C1 segment of cervical spinal cord (tissue), 14 donors: ENCODE measurements at places on chromosomes 12 and 14.

DNA sequence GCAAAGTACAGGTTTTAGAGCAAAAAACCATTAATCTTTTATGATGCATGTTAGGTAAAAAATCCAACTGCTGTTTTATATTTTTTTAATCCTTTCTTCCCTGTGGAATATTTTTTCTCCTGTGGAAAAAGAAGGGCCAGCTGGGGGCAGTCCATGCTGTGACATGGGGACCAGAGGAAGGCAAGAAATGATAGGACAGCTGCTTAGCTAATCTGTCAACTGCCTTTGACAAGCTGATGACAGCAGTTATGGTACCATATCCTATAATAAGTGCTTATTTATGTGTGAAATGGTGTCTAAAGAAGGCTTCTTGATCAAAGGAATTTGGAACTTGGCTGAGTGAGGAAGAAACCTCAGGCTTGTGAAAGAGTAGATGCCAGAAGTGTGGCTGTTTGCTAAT, 452.4 kb upstream of the NOVA1 start:
- no peak for DNase-seq

DNA sequence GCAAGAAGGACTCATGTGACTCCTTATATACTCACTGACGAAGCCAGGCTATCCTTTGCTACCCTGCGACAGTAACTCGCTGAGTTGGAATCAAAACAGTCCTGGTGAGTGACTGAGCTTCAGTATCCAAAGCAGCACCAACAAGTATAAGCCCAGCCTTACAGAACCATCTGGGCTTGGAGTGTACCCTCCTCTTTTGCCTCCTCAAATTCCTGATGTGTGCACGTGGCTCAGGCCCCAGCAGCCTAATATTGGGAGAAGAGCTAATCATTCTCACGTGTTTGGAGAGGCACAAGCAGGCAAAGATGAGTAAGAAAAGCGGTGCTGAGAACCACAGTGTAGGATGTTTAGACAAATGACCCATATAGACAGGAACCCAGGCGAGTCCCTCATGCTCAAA, 34.4 kb downstream of the PPTC7 start:
- DNase-seq: no peak

DNA sequence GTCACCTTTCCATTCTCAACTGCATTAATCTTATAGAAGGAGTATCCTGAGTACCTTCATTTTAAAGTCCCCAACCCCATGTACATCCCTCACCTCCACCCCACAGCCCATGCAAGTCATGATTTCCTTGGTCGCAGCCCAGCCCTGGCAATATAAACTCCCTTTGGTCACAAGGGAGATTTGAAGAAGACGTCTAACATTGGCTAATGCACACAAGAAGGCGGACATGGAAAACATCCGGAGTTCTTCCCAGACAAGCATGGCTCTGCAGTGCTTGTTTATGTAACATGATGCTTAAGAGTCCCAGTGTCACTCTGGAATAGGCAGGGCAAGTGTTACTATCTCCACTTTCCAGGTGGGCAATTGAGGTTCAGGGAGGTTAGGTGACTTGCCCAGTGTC, 277.6 kb downstream of the DPF3 start:
- no peak for DNase-seq

DNA sequence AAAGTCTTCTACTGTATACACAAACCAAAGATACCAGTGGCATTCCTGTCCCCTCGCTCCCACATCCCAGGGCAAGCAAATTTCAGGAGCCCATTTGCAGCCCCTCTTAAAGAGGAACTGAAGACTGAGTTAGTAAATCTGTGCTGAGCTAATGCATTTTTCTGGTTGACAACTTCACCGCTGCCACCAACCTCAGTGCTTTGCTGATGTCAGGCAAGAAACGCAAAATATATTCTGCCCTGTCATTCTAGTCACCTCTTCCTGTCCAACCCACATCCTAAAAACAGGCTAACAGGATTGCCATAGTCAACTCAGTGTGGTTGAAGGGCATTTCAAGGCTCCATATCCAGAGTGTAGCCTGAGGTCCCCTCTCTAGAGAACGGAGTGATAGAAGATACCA, 59.4 kb upstream of the FICD start:
- DNase-seq: no peak

DNA sequence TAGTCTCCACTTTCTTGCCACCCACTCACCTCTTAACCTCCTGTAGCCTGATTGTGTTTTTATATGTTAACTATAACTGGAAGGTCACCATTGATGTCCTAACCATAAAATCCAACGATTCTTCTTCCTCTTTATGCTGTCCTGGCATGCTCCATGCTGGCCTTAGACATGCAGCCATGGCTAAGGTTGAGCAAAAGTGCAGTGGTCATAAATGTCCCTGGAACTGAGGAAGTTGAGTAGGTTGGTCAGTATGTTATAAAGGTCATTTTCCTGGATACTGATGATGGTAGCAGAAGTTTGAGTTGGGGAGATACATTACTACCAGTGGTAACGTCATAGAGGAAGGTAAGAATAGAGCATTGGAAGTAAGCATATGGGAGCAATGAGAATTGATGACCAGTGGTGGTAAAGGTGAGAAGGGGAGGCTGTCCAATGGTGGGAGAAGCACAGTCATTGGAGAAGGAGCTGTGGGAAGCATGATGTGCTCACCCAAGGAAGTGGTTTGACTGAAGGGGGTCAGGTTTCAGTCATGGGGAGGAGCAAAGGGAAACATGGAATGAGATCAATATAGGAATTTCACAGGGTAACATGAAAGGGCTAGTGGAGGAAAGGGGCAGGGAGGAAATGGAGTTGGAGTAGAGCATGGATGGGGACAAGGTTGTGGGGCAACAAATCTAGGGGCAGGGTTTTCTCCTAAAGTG, 240.8 kb downstream of the DACT1 start:
- no peak for DNase-seq

DNA sequence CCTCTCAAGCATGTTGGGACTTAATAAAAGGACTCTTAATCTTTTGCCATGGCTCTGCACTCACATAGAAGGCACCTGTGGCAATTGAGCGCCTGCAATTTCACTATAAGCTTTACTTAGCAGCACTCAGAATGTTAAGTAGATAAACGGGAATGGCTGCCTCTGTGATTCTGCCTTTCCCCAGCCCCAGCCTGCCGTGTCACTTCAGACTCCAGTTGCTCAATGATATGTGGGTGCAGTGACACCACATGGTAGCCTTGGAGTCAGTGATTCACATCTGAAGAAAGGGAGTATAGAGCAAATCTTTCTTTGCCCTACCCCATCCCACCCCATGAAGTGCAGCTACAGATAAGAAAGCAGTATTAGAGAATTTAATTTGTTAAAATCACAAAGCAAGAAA, 96.1 kb downstream of the ZFC3H1 start:
- DNase-seq: no peak
